ENCODE measurements at places on chromosomes 4 and X.

- DNase-seq: no peak
These were observed 65.8 kb downstream of the ARHGEF6 start for GRCh38 chrX:136714626-136715599.

DNA sequence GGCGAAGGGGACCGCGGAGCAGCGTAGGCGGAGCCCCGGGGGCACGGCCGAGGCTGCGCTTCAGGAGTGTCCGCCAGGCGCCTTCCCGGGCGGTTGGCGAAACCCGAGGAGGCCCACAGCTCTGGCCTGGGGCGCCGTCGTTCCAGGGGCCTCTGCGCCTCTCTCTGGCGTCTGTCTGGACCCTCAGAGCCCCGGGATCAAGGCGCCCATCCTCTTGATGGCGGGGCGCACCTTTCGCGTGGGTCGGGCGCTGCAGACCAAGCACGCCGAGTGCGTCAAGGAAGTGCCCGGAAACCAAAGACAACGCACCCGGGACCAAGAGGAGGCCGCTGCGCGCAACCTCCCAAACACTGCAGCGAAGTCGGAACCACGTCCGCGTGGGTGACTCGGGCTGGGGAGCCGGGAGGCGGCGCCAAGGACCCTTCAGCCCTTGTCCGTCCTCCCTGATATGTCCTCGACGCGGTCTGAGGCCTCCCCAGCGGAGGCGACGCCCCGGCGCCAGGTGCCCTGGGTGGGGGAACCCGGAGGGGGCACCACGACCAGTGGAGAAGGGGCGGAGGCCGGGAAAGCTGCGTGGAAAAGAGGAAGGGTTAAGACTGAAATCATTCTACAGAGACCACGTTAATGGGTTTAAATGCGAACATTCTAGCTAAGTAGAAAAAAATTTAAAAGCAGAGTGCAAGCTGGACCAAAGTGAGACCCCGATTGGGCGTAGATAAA is 9.9 kb downstream of the HMX1 start:
- no peak for DNase-seq

GRCh38 chr4:85842540-85842939 is 367.6 kb downstream of the ARHGAP24 start:
- DNase-seq: peak; percentile 53

DNA sequence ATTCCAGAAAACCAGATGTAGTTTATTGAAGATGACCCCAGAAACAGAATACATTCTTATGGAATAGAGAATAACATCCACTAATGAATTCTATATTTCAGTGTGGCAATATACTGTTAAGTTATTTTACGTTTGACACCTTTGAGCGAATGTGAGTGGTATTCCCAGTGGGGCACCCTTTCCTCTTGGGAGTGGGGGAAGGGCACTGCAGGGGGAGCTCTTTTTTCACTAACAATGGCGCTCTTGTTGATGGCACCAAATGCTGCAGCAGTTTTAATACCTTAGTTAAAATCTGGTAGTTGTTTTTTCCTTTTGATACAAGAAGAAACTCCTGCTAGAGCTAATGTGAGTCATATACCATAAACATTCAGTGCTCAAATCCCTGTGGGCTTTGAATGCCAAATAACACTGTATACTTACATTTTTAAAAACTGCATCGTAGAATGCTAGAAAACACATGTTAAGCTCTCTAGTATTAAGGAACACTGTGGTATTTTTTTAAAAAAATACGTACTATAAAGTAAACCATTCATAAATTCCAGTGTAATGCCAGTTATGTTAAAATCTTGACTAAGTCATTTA is 178.5 kb downstream of the DCHS2 start:
- no peak for DNase-seq

DNA sequence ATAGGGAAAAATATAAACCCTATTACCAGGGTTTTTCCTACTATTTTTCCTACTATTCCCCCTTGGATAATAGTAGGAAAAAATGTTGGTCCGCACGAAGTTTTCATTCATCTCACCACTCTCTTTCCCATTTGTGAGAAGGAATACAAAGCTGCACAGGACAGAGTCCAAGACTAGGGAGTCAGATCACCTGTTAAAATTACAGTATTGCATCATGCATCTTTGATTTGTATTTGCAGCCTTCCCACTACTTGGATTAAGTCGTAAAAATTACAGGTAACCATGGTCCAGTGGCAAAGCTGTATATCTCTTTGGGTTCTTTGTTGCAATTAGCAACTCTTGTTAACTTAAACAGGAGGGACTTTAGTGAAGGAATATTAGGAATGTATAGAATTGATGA is 121.5 kb downstream of the FNIP2 start:
- no peak for DNase-seq

DNA sequence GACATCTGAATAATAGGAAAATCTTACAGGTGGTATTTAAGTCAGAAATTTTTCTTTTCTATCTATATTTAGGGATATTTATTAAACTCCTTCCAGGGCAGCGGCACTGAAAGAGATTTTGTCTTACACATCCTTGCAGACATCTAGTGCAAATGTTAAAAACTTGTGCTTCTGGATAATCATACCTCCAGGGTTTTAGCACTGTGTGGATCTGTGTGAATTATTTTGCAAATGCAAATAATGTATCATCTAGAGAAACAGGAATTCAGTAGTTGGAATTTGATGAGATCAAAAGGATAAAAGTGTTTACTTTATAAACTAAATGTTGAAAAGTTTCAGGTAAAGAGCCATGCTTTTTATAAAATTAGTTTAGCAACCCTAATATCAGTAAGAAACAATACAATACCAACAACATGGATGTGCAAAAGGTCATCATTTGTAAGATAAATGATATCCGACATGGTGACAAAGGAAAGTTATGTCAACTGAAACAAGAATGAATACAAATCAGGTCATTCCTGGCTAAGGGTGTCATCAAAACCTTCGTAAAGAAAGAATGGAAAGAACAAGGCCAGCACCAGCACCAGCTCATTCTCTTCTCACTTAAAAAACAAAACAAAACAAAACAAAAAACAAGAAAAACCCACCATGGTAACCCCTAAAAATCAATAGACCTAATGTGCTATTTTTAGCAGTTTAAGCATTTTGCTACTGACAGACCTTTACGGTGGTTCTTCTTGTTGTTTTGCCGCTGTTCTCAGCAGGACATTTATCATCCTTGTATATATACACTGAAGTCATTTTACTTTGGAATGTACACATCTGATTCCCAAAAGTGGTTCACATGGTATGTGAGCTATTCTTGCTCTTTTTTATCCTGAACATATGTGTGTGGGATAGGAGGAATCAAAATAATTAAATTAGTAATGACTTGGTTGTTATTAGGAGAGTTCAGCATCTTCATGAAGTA is 219.7 kb upstream of the NDST3 start:
- DNase-seq: no peak

DNA sequence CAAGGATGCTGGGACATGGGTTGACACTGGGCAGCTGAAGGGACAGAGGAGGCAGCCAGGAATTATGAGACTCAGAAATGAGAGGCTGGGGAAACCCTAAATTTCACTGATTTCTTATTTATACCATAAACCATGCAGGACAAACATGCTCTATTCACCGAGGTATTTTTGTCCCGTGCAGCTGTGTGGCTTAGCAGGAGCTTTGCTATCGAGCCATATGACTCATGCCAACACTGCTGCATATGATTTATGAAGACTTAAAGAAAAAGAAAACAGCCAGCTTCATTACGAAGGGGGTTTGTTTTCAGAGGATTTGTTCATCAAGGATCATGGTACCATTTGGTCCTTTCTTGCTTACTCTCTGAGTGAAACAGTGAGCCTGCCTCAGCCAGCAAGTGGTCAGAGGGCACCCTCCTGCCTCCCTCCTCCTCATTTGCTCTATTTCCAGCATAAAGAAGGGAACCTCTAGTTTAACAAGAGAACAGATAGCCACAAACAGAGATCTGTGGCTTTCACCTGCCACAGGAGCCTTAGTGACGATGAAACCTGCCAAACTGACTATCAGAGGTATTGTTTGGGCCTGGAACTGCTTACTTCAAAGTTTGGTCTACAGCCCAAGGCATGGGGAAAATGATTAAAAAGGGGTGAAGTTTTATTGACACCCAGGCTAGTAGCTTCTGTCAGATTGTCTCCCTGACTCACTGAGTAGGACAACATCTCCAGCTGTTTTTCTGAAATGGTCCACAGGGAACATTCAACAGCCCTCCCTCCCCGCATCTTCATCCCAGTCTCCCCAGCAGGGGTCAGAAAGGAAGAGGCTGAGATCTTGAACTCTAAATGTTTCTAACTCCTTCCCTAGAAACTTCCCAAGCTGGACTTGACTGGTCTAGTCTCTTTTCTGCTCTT is 80.1 kb upstream of the MAML3 start:
- DNase-seq: no peak

- DNase-seq: no peak
These were observed 11.5 kb upstream of the CAMK2D start for GRCh38 chr4:113773014-113773413.

GRCh38 chrX:153446950-153447580 is 1.2 kb upstream of the TREX2 start:
- no peak for DNase-seq

- no peak for DNase-seq
These were observed 48.4 kb downstream of the TECRL start for GRCh38 chr4:64360664-64361398.

- DNase-seq: no peak
These were observed 60.2 kb downstream of the KCNIP4 start for GRCh38 chr4:21888195-21888976.

- no peak for DNase-seq
These were observed 184.6 kb upstream of the KIT start for GRCh38 chr4:54473077-54473545.

GRCh38 chrX:1592470-1593142 is 1.2 kb downstream of the AKAP17A start:
- DNase-seq: no peak

- peak; percentile 5 for DNase-seq
These were observed 8.1 kb downstream of the ETDB start for GRCh38 chrX:135112096-135112729.

DNA sequence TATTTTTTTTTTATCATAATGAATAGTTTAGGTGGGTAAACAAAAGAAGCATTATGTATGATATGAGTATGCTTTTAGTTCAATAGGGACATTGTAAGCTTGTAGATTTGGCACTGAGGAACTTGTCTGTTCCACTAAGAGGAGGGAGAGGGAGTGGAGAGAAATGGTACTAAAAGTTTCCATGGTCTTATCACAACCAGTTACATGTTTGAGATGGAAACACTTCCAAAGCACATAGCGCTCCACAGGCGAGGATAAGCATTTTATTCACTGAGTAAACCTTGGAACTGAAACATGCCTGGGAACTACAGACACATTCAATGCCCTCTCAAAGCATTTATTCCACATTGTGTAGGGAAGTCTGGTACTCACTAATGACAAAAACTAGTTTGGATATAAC is 15.5 kb downstream of the MYOZ2 start:
- DNase-seq: no peak

- no peak for DNase-seq
These were observed 1.4 kb downstream of the SLC16A2 start for GRCh38 chrX:74422576-74423288.

DNA sequence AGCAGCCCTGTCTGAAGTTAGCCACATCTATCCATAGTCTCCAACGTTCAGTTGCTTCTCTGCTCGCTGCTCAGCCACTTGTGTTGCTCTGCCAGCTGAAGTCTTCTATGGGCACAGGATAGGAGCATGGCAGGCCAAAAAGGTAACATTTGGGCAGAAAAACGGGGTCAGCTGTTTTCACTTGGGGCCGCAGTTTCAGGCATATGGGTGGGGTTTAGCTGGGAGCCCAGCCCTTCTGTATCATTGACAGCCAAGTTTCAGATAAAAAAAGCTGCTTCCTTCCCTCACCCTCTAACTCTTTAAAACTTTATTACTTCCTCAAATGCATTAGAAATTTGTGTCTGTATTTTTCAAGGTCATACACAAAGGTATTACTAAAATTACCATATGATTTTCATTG is 18.4 kb upstream of the MANBA start:
- DNase-seq: no peak

GRCh38 chr4:90126805-90127204 is 389 bp upstream of the CCSER1 start:
- DNase-seq: no peak

- DNase-seq: no peak
These were observed 57.3 kb downstream of the RAP1GDS1 start for GRCh38 chr4:98318521-98318920.

DNA sequence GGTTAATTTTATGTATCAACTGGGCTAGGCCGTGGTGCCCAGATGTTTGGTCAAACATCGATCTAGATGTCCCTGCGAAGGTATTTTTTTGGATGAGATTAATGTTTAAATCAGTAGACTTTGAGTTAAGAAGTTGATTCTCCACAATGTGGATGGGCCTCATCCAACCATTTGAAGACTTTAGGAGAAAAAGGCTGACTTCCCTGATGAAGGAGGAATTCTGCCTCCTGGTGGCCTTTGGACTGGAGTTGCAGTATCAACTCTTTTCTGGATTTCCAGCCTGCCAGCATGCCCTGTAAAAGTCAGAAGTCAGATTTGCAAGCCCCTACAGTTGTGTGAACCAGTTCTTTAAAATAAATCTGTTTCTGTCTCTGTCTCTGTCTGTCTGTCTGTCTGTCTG is 91.4 kb downstream of the STK32B start:
- DNase-seq: no peak

GRCh38 chr4:154485127-154485773 is 6.3 kb downstream of the DCHS2 start:
- no peak for DNase-seq

DNA sequence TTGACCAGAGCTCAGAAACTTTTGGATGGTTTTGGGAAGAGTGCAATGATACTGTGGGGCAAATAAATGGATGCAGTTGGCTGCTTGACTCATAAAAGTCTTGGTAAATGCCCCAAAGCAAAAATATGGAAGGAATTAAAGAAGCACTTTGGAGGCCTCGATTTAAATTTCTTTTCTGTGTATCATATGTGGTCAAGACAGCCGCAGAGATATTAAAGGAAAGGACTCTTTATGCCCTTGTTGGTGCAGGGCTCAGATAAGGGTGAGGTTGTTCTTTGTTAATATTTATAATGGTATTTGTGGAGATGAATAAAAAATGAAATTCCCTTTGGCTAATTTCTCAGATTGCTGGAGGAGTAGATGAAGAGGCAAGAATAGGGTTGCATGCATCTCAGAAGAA is 90.2 kb downstream of the NHS start:
- no peak for DNase-seq

DNA sequence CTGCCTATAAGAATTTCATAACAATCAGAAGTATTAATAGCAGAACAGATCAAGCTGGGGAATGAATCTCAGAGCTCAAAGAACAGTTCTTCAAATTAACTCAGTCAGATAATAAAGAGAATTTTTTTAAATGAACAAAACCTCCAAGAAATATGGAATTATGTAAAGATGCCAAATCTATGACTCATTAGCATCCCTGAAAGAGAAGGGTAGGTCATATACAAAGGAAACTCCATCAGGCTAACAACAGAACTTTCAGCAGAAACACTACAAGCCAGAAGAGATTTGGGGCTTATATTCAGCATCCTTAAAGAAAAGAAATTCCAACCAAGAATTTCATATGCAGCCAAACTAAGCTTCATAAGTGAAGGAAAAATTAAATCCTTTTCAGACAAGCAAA is 28.6 kb downstream of the CBR4 start:
- no peak for DNase-seq

DNA sequence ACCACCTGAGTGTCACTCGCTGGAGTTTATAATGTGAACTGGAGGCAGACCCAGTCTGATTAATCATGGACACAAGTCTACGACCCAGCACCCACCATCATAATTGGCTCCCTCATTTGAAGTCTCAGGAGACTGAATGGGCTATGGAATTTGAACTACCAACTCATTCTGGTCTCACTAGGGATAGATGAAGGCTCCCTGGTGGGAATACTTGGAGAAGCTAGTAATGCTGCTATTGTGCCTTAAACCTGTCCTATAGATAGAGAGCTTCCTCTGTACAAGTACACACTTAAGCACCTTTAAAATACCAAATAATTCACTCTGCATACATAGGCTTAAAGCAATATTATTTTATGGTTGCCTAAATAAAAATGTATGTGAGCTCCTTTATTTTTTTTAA is 90.8 kb upstream of the SMARCAD1 start:
- no peak for DNase-seq
